NCI-H510A treated with DMSO at 0.1 percent for 48 hours (cell line): ENCODE measurements at places on chromosomes 16 and 17.

DNA sequence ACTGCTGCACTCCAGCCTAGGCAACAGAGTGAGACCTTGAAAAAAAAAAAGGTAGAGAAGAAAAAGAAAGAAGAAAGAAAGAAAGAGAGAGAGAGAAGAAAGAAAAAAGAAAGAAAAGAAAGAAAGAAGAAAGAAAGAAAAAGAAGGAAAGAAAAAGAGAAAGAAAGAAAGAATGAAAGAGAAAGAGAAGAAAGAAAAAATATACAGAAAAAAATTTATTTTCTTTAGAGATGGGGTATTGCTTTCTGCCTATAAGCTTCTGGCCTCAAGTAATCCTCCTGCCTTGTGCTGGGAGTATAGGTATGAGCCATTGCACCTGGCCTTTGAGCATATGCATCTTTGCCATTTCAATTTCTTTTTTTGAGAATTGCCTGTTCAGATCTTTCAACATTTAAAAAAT, 156.8 kb downstream of the IRX3 start:
- DNase-seq, result no peak

- DNase-seq, result no peak
Observed at GRCh38 chr16:81765111-81765919, 13.8 kb upstream of the PLCG2 start.

- no peak for DNase-seq
Observed at GRCh38 chr16:87442581-87442966, 50.2 kb downstream of the ZCCHC14 start.

GRCh38 chr16:76913046-76913445, 277.9 kb upstream of the MON1B start:
- DNase-seq, result no peak

- DNase-seq, result no peak
Observed at GRCh38 chr16:61385392-61386071, 650.7 kb downstream of the CDH8 start.

GRCh38 chr16:79754501-79754900, 154.0 kb upstream of the MAF start:
- DNase-seq, result no peak

GRCh38 chr16:69494991-69495392, 70.6 kb downstream of the CYB5B start:
- DNase-seq, result no peak

- DNase-seq, result no peak
Observed at GRCh38 chr16:47852991-47853390, 302.8 kb downstream of the ABCC12 start.

DNA sequence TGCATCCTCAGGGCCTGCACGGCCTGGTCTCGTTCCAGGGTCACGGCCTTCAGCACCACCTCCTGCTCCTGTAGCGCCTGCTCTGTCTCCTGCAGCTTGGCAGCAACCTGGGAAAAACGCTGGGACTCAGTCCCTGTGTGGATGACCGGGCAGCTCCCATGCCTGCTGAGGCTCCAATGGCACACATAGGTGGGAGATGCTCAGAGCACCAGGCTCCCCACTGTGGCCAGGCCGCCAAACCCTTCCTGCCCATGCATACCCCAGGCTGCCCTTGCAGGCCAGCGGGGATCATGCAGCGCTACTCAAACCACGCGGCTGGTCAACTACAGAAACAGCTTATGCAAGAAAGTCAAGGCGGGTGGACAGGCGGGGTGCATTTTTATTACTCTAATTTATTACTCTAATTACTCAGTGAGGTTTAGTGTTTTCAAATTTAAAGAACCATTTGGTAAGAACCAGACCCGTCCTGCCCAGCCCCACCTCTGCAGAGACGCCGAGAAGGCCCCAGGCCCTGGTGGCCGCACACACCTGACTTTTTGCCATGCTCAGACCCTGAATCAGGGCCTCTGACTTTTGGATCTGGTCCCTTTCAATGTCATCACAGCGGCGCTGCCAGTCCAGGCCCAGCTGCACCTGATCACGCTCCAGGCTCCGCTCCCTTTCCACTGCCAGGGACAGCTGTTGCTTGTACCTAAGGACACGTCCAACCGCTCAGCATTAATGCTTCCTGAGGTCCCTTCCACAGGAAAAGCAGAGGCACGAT, 34.0 kb downstream of the CCDC57 start:
- no peak for DNase-seq

DNA sequence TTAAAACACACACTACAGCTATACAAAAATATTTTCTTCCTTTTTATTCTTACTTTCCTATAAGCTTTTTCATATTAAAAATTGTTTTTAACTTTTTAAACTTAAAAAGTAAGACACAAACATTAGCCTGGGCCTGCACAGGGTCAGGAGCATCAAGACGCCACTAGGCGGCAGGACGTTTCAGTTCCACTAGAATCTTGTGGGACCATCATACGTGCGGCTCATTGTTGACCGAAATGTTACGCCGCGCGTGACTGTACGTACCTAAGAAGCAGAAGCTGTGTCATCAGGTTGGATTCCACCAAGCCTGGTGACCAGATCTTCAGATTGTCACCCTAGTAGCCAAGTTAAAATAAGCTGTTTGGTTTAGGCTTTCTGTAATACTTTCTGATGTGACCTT, 47.1 kb downstream of the USP10 start:
- DNase-seq, result no peak

DNA sequence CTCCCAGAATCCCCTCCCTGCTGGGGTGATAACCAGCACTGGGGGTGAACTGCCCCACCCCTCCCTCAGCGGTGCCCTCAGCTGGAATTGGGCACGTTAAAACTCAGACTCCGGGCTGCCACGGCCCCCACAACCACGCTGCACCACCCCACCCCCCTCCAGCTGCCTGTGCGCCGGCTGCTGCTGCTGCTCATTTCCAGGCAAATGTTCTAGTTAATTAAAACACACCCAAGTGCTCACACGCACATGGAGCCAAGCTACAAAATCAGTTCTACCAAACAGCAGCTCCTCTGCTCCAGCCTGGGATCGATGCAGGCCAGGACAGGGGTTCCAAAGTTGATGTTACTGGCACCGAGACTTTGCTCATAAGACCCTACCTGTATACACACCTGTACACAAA, 180.5 kb downstream of the ZNF423 start:
- DNase-seq, result no peak

DNA sequence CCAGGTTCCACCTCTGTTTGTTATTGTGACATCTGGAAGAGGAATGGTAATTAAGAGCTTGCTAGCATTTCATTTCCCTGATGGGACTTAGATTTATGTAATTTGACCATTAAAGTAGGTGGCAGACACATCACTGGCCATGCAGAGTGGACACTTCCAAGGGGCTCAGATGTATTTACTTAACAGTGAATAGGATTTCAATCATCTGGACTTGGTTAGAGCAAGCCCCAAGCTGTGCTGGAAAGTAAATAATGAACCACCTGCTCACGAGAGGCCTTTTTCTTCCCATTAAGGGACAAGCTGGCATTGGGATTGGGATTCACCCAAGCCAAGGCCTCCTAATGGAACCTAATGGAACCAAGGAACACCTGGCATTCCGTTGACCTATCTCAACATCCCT, 395.3 kb downstream of the HS3ST4 start:
- peak; percentile 97 for DNase-seq

DNA sequence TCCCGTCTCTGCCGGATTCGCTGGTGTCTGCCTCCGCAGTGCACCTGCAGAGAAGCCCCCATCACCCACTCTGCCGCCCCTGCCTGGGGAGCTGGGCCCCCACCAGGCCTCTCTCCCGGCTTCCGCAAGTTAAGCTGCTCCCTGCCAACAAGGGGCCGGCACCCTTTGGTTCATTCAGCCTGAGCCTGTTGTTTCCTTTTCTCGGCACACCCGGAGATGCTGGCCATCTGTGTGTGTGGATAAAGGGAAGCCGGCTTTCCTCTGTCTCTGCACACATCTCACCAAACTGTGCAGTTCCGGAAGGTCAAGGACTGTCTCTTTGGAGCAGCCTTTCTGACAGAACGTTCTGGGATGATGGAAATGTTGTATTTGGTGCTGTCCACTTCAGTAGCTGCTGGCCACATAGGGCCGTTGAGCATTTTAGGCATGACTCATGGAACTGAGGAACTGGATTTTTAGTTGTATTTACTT, 6.8 kb downstream of the MAPK8IP3 start:
- no peak for DNase-seq

DNA sequence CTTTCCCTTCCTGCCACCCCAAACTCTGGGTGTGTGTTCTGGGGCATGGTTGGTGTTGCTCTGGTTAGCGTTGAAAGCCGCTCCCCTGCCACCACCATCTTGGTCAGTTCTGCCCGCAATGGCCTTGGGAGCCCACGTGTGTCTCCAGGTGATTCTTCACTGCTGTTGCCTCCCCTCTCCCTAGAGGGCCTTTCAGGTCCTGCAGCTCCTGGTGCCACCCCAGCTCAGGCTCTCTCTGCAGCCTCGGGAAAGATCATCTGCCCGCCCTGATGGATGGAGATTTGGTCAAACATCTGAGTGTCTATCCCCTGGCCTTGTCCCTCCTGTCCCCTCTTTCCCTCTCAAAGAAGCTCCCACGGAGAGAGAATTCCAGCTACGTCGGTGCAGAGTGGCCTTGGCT, 241.3 kb downstream of the RBFOX3 start:
- DNase-seq, result no peak

DNA sequence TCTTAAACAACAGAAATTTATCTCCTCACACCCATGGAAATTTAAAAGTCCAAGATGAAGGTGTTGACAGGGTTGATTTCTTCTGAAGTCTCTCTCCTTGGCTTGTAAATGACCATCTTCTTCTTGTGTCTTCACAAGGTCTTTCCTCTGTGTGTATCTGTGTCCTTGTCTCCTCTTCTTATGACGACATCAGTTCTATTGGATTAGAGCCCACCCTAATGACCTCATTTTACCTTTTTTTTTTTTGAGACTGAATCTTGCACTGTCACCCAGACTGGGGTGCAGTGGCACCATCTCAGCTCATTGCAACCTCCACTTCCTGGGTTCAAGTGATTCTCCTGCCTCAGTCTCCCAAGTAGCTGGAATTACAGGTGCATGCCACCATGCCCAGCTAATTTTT, 429.0 kb upstream of the CDH5 start:
- no peak for DNase-seq
